RKO (cell line): ENCODE measurements at places on chromosomes 6 and 20.

GRCh38 chr6:11586536-11586935 lies 49.0 kb downstream of the TMEM170B start:
- no peak for DNase-seq

- no peak for DNase-seq
Measured at GRCh38 chr20:58712151-58712791, 19.7 kb downstream of the NPEPL1 start.

GRCh38 chr20:14696478-14696877 lies 359.1 kb upstream of the FLRT3 start:
- no peak for DNase-seq

- DNase-seq = no peak
Measured at GRCh38 chr20:25025091-25025861, 32.7 kb downstream of the ACSS1 start.

DNA sequence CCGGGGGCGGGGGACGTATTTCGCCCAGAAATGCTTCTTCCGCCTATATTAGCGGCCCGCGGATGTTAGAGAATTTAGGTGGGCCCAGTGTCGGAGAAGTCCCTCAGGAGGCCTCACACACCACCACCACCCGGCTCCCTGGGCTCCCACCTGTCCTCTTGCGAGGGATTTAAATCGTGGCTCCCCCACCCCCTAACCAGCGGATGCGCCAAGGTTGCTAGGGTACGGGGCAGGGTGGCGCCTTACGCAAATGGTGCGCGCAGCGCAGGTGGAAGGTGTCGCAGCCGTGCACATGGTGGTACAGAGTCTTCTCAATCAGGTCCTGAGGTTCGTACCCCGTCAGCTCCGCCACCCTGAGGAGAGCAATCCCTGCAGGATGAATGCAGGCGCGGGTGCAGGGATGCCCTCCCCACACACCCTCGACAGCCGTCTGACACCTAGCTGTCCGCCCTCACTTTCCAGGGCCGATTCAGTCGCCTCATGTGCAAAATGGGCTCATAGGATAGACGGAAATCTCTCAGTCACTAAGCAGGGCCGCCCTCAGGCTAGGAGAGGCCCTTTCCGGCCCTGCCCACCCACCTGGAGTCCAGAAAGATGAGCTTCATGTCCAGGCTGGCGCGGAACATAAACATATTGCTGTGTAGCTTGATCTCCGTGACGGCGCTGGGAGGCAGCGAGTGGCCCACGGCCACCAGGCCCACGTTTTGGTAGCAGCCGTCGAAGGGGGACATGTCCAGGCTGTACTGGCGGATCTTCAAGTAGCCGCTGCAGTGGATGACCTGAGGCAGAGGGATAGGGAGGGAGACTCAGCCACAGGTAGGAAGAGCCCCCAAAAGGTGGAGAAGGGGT lies 16.6 kb downstream of the SIM1 start:
- DNase-seq = no peak

GRCh38 chr6:17059850-17060249 lies 42.0 kb upstream of the STMND1 start:
- DNase-seq = no peak

DNA sequence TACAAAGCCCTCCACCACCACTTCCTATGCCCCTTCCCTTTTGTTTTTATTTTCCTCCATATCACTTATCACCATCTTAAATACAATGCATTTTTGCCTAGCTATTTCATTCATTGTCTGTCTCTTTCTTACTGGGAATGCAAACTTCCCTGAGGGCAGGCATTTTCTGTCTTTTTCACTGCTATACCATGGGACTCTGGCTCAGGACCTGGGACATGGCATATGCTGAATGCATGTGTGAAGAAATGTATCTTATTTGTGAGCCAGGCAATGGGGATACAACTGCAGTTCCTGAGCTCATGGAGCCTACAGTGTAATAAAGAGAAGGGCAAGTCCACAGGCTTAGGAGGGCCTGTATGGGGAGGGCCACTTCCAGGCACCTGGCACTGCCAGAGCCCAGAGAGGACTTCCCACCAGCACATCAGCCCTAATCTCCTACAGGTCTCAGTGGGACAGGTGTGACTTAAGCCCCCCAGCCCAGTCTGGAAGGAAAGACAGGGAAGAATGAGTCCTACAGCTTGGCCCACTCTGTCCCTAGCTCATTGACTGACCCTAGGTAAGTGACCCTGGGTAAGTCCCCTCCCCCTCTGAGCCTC lies 43.2 kb downstream of the TFEB start:
- no peak for DNase-seq

DNA sequence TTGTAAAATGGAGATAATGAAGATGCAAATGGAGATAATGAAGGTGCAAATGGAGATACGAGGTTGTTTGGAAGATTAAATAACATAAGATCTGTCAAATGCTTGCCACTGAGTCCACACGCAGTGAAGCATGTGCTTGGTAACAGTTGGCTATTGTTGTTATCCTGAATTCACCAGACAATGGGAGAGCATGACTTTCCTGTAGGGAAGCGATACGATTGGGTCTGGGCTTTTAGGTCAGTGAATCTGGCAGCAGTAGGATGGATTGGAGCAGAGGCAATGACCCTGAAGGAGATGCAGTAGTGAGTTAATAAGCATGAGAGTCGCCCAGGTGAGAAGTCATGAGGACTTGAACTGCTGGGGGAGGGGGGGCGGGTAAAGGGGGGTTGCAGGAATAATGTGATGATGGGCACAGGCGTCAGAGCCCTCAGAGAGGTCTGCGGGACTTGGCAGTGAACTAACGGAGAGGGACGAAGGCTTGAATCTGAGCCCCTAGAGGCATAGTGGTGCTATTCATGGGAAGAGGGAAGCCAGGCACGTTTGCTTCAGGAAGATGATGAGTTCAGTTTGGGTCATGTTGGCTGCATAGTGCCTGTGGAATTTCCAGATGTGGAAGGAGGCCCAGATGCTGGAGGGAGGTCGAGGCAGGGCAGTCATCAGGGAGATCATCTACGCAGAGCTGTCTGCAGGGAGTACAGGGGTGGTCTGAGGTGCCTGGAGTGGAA lies 55.4 kb downstream of the ZDHHC14 start:
- no peak for DNase-seq

DNA sequence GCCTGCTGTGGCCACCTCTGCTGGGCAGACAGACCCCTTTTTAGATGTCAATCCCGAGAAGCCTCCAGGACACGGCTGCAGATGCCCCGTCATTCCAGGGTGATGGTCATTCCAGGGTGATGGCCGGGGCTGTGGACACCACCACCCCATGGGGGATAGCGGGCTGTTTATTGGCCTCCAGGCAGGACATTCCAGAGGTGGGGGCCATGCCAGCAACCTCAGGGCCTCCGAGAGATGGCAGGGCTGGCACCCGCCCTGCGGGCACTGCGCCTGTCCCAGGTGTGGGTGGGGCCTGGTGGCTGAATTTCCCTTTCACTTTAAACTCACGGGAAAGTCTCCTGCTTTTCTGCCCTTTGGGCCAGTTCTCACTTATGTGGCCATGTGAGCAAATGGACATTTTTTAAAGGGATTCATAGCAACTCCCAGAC lies 14.5 kb downstream of the COL9A3 start:
- DNase-seq = no peak

DNA sequence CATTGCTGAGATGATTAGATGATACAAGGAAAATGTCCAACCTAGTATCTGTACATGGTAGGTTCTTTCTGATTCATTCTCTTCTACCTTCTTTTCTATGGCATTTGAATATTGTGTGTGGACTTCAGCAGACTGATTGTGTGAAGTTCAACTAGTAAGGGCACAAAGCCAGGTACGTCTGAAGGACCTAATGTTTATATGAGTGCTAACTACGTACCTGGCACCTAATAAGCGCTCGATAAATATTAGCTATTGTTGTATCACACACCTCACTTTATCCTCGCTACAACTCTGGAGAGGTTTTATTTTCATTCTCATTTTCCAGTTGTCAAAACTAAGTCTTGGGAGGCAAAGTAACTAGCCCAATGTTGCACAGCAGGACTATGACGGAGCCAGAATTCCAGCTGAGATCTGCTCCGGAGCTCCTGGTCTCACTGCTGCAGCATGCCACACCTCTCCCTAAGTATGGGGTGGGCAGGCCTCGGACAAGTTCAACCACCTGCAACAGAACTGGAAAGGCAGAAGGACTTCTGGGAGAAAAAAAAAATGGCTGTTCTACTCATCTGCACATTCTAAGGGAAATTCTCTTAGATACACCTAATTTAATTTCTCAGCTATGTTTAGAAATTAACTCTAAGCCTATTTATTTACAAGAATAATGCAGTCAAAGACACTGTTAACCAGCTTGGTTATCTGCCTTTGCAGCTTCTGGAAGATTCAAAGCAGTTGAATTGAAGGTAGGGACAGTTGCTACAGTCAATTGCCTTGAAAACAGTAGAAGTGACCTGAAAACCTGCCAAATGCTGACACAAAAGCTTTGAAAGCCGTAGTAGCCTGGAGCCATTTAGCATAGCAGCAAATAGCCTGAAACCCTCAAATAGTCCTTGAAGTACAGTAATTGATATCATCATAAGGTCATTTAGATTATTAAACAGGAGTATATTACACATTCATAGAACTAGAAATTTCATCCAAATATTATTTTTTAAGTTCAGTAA lies 165.0 kb downstream of the PDE7B start:
- no peak for DNase-seq

GRCh38 chr20:44745598-44746366 lies at the start of gene KCNK15:
KCNK15 (plus strand) TSS chr20:44745865; CDS start chr20:44745911, 46 bp downstream.
- no peak for DNase-seq

DNA sequence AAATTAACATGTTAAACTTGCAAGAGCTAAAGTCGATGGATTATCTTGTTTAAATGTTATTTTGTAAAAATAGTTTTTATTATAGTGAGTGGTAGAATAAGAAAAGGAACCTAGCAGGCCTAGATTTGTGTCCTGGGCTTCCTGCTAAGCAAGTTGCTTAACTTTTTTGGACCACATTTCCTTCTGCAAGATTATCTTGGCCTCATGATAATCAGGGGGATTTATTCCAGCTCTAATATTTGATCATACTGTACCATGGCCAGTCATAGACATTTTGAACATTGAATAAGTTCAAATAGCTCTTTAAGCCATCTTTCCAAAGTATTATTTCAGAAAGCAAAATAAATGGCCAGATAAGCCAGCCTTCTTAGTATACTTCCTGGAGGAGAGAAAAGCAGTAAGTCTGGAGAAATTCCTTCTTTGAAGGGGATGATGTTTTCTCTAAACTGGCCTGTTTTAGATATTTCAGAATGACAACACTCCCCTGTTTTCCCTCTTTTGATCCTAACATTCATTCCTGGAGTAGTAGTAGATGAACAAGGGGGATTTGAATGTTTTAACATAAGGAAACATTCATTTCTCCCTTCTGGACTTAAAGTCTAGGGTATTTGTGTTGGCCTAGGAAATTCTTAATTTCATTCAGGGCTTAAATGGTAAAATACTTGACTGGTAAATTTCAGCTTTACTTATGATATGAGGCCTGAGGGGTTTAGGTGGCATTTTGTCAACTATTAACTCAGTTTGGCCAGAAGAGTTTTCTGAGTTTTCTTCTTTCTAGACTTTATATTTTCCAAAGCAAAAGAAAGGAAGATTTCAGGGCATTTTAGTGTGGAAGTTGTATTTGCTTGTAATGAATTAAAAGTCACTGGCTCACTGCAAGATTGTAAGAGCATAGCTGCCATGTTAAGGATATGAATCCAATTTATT lies 108.8 kb upstream of the SCGN start:
- DNase-seq = no peak

DNA sequence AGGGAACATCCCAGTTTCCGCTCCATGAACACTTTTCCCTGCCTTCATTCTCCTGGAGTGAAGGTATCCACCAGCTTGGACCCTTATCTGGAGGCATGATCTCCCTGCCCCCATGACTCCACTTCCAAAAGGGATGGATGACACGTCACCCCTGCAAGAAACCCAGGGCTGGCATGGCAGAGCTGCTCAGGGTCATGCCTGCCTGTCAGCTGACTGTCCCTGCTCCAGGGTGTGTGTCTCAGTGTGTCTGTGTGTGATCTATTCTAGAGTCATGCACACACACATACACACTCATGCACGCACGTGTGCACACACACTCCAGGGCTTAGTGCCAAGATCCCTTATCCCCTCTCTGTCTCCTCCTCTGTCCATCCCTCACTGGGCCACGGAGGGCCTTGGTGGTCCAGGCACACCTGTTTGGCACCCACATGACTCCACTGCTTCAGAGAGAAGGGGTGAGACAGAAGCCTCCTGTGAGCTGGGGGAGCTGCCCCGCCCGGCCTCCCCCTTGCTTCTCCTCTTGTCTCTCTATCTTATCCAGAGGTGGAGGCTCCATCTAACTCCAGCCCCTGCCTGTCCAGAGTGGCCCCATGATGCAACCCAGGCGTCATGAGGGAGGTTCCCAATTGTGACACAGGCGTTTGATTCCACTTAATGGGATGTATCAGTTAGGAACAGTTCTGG lies 290.9 kb downstream of the CDC5L start:
- no peak for DNase-seq

- DNase-seq = no peak
Measured at GRCh38 chr6:40252531-40253258, 318.4 kb upstream of the MOCS1 start.

DNA sequence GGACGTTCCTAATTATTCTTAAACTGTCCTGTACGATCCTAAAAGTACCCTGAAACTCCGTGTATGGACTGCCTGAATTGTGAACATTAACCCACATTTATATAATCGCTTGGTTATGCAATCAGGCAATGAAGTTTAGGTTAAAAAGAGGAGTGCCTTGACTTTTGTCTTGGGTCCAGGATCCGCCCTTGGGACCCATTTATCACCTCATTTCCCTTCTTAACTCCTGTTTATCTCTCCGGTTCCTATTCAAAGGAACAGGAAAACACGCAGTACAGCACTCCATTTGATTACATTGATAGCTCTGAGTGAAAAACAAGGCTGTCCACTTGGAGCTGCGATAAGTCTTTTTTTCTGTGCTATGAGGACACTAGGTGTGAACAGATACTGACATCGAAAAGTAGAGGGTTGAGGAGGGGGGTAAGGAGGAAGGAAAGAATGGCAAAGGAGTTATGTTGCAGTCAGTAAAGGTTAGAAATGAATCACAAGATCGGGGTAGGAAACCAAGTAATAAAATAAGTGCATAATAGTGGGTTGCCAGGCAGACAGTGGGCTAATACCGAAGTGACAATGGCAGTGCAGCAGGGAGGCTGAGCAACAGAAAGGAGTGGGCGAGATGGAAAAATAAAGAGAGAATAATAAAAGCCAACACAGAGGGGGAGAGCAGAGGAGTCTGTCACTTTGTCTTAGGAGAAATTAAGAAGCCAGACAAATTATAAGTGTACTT lies 15.9 kb upstream of the PCK1 start:
- no peak for DNase-seq

DNA sequence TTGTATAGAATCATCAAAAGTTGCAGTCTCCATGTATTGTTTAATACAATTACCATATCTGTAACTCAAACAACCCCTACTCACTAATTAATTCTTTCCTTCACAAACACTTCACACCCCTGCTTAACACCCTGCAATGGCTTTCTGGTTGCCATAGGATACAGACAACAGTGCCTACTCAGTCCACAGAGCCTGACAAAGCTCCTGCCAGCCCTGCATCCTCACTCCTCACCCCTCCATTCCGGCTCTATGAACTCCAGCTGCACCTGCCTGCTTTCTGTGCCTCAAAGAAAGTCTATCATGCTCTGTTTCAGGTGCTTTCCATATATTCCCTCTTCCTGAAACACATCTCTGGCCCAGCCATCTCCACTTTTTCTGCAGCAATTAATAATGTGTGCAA lies 253.4 kb downstream of the HACE1 start:
- DNase-seq = no peak

GRCh38 chr20:40081653-40082052 lies 607.4 kb downstream of the MAFB start:
- DNase-seq = no peak

GRCh38 chr6:52108128-52108527 lies 20.7 kb upstream of the PKHD1 start:
- no peak for DNase-seq

GRCh38 chr6:90219209-90219985 lies 77.2 kb downstream of the BACH2 start:
- no peak for DNase-seq

- DNase-seq = no peak
Measured at GRCh38 chr6:4914420-4915159, 89.2 kb downstream of the RPP40 start.
